ENCODE measurements at places on chromosomes 2 and 18.

DNA sequence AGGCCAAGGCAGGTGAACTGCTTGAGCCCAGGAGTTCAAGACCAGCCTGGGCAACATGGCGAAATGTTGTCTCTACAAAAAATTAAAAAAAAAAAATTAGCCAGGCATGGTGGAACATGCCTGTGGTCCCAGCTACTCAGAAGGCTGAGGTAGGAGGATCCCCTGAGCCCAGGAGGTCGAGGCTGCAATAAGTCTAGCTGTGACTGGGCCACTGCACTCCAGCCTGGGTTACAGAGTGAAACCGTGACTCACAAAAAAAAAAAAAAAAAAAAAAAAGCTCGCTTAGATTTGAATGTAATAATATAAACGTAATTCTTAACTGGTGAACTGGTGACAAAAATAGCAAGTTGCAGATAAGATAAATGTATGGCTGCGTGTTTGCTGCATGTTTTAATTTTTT lies 56.5 kb downstream of the TFCP2L1 start:
- DNase-seq = no peak

DNA sequence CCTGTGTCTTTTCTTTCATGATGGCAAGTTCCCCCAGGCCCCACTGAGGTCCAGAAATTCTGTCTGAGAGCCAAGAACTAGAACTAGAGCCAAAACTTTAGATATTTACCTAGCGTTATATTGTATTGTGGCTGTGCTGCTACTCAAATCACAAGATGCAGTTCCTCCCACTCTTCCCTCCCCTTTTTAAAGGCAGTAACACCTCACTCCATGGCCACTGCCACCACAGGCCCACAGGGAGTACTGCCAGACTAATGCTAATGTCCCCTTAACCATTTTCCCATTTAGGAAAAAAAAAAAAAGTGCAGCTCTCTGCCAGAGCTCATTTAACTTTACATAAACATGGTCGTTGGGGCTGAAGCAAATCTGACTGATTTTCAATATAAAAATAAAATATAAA lies 99.7 kb upstream of the KYNU start:
- no peak for DNase-seq

DNA sequence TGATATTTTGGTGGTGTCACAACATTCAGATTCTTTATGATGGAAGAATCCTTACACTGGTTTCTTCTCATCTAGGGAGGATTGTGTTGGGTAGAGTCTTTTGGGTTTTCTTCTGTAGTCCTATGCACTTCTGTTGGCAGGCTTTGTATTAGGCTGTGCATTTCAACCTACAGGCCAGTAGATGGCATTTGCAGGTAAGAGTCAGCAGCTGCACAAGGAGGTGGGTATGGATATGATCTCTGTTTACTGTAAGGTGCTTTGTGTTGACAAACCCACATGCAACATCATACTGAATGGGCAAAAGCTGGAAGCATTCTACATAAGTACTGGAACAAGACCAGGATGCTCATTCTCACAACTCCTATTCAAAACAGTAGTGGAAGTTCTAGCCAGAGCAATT lies 656.8 kb downstream of the METTL4 start:
- no peak for DNase-seq

GRCh38 chr18:34280653-34281052 lies 55.9 kb upstream of the NOL4 start:
- DNase-seq = no peak

GRCh38 chr2:7571701-7572100 lies 654.5 kb downstream of the RNF144A start:
- no peak for DNase-seq

- DNase-seq = no peak
These were observed 33.6 kb downstream of the HPCAL1 start for GRCh38 chr2:10336283-10336682.

GRCh38 chr2:26243470-26244308 lies 743 bp downstream of the HADHA start:
- no peak for DNase-seq

DNA sequence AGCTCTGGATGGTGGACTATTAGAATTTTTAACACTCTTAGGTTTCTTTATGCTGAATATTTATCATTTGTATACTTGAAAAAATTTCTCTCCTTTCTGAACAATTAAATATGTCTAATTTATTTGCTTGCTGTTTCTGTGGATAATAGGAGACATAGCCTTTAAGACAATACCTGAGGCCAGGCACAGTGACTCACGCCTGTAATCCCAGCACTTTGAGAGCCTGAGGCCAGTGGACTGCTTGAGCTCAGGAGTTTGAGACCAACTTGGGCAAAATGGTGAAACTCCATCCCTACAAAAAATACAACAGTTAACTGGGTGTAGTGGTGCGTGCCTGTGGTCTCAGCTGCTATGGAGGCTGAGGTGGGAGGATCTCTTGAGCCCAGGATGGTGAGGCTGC lies 54.7 kb downstream of the FAM117B start:
- no peak for DNase-seq

GRCh38 chr2:11829324-11829946 lies 83.0 kb downstream of the LPIN1 start:
- DNase-seq = peak; percentile 20

DNA sequence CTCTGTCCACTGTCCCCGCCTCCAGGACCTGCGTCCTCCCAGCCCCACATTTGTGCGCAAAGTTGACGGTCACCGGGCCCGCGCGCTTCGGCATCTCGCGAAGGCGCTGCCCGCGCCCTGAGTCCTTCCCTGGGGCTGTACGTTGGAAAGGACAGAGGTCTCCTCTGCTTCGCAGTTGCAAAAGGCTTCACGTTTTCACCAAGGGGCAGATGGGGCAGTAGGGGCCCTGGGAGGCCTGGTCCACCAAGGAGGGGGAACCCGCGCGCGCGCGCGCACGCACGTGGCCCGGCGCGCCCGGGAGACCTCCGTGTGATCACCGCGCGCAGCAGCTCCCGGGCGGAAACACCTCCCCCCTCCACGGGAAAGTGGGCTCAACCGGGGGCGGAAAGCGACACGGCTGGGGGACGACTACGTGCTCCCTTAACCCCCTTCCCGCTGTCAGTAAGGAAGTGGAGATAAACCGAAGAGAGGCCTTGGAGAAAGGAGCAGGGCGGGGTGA lies 21.9 kb downstream of the TEX44 start:
- peak; percentile 15 for DNase-seq

GRCh38 chr2:41736105-41736567 lies 311.7 kb upstream of the PKDCC start:
- DNase-seq = no peak

- no peak for DNase-seq
These were observed 686.3 kb upstream of the SETBP1 start for GRCh38 chr18:43994381-43994780.

- no peak for DNase-seq
These were observed 94.3 kb downstream of the ASAP2 start for GRCh38 chr2:9300829-9301453.

- DNase-seq = no peak
These were observed 31.9 kb downstream of the ACSL3 start for GRCh38 chr2:222892761-222893160.

- DNase-seq = no peak
These were observed 142.0 kb downstream of the NR4A2 start for GRCh38 chr2:156190517-156190916.

GRCh38 chr2:133438848-133439564 lies 129.3 kb downstream of the NCKAP5 start:
- no peak for DNase-seq

GRCh38 chr2:1628893-1629292 lies 115.4 kb downstream of the PXDN start:
- DNase-seq = no peak

GRCh38 chr2:226984750-226985582 lies 149.1 kb downstream of the RHBDD1 start:
- DNase-seq = no peak

DNA sequence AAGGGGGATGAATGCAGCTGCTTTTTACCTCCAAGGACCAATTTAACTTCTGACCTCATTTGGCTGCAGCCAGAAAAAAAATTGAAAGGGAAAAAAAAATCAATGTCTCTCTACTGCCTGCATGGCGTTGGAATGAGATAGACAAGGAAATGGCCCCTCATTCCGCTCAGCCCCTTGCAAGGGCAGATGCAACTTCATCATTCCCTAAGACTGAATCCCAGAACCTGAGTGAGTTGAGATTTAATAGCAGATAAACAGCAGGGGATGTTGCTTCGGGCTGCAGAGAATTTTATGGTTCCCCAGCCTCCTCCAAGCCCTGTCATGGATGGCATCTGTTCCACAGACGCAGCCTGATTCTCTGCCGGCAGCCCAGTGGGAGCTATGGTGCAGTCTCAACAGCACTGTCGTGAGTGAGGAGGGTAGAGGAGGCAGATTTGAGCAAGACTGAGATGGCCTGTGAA lies 49.0 kb downstream of the CAPN13 start:
- no peak for DNase-seq

All from activated CD8-positive, alpha-beta memory T cell treated with anti-CD3 and anti-CD28 coated beads for 1 hour (primary cell).